ENCODE measurements at places on chromosomes 6 and 20.

- DNase-seq: no peak
Observed at GRCh38 chr6:11682561-11682975, 96.0 kb downstream of the ADTRP start.

- no peak for DNase-seq
Observed at GRCh38 chr6:108686896-108687295, 126.2 kb downstream of the FOXO3 start.

DNA sequence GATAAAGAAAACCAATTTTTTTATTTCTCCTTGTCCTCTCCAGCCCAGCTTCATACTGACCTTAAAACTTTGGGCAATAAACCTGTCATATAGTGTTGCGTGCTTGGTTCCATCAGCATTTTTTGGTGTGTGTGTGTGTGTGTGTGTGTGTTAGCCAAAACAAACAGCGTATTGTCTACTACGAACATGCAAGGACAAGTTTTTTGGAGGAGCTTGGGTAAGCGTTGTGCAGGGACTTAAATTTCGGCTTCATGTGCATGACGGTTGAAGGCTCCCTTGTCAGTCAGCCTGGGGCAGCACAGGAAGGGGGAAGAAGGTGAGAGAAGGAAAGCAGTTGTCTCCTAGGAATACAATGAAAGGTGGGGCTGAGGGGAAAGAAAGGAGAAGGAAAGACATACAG lies 62.0 kb upstream of the PAX1 start:
- no peak for DNase-seq

GRCh38 chr20:23915844-23916243 lies 36.3 kb upstream of the CST5 start:
- DNase-seq: no peak

GRCh38 chr20:53578492-53579222 lies 15.0 kb downstream of the ZNF217 start:
- DNase-seq: peak; percentile 12

- DNase-seq: no peak
Observed at GRCh38 chr6:26271668-26272024, 93.4 kb upstream of the BTN3A2 start.

GRCh38 chr6:157988700-157989063 lies 7.0 kb downstream of the SYNJ2 start:
- DNase-seq: no peak

DNA sequence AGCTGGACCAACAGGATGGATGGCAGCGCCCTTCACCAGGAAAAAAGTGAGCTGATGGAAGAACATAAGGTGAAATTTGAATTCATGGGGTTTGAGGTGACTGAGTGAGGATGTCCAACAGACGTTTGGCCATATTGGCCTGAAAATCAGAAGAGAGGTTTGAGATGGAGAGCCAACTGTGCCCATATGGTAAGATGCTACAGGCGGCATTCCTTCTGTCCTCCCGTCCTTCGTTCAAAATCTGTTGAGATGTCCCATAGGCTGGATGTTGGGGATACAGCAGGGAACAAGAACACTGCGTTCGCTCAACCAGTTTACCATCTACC lies 468 bp upstream of the CMTR1 start:
- DNase-seq: no peak
